ENCODE measurements at places on chromosomes 12 and 14.

- no peak for DNase-seq
Observed at GRCh38 chr12:537772-538171, 78.0 kb downstream of the B4GALNT3 start.

DNA sequence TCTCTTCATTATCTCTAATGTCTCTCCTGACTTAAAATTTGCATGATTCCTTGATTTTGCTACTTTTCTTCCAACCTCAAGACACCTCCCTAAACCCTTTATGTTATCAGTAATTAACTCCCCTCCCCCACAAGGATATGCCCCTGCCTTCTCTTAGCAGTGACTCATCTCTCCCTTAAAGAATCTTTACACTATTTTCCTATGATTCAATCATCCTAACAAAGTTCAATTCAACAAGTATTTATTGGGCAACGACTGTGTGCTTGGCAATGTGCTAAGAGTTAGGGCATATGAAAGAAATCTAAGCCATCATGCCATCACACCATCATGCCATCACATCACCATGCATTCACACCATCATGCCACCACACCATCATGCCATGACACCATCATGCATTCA lies 80.1 kb downstream of the ANO2 start:
- DNase-seq = no peak

DNA sequence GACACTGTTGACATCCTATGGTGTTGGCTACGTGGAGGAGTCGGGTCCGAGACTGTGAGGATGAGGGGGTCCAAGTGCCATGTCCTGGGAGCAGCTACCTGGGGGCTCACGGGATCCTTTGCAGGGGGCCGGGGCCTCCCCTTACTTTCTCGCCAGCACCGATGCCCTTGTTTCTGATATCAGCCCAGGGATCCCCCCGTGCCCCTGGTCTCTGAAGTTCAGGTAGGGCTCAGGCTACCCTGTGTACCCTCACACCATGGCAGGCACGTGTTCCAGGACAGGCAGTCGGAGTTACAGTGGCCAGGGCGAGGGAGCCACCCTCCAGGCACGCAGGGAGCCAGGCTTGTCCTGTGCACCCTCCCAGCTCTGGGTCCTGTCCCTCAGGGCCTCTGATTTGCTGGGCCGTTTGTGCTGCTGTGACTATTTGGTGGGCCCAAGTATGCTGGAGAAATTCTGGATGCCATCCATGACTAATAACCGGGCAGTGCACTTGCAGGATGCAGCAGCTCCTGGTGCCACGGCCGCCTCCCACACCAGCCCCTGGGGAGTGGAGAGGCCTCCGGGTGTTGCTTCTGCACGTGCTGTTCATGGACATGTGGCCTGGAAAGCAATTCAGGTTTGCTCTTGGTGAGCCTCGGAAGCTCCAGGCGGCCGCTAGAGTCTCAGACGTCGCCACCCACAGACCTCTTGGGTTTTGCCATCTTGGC lies 93.1 kb upstream of the SFSWAP start:
- no peak for DNase-seq

- no peak for DNase-seq
Observed at GRCh38 chr14:24913021-24913420, 136.9 kb downstream of the STXBP6 start.

DNA sequence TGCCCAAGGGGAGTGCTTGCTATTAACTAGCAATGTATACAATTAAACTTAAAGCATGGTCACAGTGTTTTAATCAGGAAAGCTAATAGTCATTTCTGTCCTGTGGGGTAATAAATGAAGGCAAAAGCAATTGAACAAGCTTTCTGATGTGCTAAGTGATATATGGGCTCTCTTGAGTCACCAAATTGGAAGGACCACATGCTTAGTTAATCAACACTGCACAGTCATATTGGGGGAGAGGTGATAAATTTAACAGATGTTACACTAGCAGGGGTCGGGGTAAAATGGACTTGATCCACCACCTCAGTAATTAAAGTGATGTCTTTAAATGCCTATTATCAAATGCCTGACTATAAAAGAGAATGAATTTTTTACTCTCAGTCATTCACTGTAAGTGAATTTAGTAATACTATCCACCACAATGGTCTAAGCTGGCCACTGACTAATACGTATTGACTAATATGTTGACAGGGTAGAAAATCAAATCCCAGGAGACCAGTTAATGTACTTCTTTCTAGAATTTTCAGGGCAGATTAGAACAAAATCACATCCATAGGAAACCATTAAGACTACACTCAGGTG lies 736.3 kb downstream of the RPS29 start:
- no peak for DNase-seq

GRCh38 chr12:49524660-49525324 lies 14.0 kb upstream of the KCNH3 start:
- no peak for DNase-seq

GRCh38 chr12:89262855-89263552 lies 89.3 kb downstream of the DUSP6 start:
- DNase-seq = no peak

DNA sequence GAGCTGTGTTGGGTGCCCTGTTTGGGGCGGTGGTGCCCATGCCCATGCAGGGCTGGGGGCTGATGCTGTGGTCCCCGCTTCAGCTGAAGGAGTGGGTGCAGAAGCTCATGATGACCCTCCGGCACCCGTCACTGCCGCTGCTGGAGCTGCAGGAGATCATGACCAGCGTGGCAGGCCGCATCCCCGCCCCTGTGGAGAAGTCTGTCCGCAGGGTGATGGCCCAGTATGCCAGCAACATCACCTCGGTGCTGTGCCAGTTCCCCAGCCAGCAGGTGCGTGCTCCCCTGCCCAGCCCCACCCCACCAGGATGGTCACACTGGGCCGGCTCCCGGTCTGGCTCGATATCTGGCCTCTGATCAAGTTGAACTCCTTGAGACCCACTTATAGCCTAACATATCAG lies 92.7 kb downstream of the ACACB start:
- DNase-seq = no peak

- DNase-seq = no peak
Observed at GRCh38 chr12:50659690-50660424, 104.0 kb upstream of the ATF1 start.

Data from stimulated activated CD4-positive, alpha-beta T cell treated with anti-CD3 and anti-CD28 coated beads, TNF-alpha, amount 100 ng/mL, for 24 hours (primary cell).